Astrocyte (in vitro differentiated cells and primary cell): ENCODE measurements at places on chromosomes 7 and 10.
A peak's percentile ranks its signal among the peaks of the same experiment; 100 is the strongest.

GRCh38 chr10:113532724-113533123 is 20.1 kb upstream of the HABP2 start:
- DNase-seq, result no peak

GRCh38 chr10:77877441-77878344 is 48.9 kb downstream of the DLG5 start:
- DNase-seq, result peak; percentile 59

DNA sequence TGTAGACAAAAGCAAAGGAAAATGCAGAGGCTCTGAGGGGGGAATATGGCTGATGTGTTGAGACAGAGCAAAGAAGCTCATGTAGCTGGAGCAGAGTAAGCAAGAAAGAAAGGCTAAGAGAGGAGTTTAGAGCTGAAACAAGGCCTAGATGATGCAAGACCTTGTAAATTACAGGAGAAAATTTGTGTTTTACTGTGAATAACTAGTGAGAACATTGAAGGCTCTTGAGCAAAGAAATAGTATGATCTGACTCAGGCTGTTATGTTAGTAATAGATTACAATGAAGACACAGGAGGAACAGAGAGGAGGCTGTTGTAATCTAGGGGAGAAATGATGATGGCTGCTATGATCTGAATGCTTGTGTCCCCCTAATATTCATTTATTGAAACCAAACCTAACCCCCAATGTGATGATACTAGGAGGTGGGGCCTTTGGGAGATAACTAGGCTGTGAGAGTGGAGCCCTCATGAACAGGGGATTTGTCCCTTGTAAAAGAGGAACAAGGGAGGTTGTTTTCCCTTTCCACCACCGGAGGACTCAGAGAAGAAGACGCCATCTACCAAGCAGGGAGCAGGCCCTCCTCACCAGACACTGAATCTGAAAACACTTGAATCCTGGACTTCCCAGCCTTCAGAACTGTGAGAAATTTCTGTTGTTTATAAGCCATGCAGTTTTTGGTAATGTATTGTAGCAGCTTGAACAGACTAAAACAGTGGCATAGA is 394.9 kb downstream of the HTR7 start:
- DNase-seq, result no peak

- no peak for DNase-seq
Observed at GRCh38 chr7:107049480-107049879, 5.0 kb downstream of the PRKAR2B start.

DNA sequence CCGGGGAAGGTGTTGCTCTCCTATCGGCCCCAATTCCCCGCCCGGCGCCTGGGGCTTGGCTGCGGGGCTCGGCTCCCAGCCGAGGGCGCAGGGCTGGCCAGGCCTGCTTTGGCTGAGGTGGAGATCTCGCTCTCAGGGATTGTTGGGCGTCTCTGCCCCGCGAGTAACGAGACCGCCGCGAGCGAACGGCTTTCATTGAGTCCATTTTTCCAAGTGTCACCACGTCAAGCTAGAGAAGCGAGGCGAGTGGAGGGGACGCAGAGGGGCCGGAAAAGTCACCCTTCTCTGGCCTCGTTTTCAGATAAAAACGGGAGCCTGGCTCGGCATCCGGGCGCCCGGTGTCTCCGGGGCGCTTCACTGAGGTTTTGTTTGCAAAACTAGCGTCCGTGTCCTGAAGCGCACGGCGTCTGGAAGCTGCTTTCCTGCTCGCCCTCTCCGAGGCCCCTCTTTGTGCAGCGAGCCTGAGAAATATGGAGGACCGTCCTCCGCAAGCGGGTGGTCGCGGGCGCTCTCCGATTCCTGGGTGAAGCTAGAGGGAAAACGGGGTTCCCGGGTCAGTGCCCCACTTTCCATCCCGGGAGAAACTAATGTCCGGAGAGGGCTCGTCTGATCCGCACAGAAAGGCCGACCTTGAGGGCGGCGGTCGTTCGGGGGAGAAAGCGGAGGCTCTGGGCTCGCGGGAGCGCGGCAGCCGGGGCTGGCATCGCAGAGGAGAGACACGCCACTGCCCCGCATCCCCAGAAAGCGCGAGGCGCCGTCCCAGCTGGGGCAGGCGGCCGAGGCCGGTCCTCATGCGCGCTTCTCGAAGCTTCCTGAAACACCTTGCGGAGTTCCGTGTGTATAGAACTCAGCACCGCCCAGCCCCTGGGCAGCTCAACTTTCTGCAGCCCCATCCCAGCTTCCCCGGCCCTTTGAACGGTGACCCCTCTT is 3.5 kb upstream of the EN2 start:
- no peak for DNase-seq

- peak; percentile 50 for DNase-seq
Observed at GRCh38 chr10:22534849-22535604, 179.4 kb downstream of the PIP4K2A start.

- no peak for DNase-seq
Observed at GRCh38 chr7:151056666-151057505, 811 bp downstream of the CDK5 start.

DNA sequence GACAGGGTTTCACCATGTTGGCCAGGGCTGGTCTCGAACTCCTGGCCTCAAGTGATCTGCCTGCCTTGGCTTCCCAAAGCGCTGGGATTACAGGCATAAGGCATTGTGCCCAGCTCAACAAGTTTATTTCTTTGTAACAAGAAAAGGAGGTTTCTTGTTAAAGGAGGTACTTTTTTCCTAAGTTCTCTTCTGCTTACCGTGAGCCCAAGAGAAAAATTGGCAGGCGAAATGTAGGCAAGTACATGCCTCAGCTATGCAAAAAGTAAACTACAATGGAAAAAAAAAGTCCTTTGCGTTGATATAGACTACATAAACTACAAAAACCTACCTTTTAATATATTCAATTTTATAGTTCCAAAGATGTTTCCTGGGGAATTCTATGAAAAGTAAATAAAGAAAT is 122.6 kb downstream of the DKK1 start:
- DNase-seq, result peak; percentile 30

DNA sequence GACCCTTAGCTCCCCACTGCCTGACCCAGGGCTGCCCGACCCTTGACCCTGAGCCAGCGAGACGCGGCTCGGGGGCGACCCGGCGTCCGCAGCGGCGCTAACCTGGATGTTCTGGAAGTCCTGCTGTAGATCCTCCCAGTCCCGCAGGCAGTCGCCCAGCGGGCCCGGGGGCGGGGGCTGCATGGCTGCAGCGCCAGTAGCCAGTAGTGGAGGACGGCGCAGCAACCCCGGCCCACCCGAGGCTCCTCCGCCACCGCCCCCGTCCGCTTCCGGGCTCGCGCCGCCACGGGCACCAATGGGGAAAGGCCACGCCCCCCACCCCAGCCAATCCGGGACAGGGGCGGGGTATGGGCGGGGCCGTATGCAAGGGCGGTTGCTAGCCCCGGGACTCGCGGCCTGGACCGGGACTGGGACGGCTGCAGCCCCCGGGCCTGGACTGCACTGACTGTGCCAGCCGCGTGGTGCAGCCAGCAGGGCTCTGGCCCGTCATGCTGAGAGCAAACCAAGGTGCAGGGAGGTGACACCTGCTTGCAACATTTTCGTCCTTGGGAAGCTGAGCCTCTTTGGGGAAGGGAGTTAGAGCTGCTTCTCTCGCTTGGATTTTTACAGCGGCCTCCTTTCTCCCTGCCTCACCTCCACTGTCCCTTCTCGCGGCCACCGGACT is at the start of gene TMEM120A:
Gene TMEM120A, minus strand, starts transcription at position 208 of the 664 bp plus-strand sequence. Its CDS starts 25 bp downstream, at position 183.
- DNase-seq, result peak; percentile 77

DNA sequence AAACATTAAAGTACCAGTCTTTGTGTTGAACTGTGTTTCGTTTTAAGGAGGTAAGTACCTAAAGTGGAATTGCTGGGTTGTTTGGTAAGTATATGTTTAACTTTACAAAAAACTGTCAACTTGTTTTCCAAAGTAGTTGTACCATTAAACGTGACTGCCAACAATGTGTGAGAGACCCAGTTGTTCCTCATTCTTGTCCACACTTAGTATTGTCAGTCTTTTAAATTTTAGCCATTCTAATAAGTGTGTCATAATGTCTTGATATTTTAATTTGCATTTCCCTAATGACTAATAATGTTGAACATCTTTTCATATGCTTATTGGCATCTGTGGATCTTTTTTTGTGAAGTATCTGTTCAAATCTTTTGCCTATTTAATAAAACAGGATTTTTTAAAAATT is 74.3 kb downstream of the POLL start:
- DNase-seq, result no peak

GRCh38 chr10:48234295-48234694 is 40.2 kb downstream of the FRMPD2 start:
- no peak for DNase-seq

DNA sequence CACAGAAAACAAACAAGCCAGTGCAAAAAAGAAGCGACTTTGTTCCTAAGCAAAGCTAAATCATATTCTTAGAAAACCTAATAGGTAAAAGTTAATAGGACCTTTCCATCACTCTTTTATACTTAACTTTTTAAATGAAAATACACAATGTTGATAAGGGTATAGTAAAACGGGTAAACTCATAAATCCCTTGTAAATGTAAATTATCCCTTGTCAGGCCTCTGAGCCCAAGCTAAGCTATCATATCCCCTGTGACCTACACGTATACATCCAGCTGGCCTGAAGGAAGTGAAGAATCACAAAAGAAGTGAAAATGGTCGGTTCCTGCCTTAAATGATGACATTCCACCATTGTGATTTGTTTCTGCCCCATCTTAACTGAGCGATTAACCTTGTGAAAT is 76.4 kb downstream of the GSAP start:
- no peak for DNase-seq
